ENCODE measurements at places on chromosomes 12 and 14.

- no peak for DNase-seq
These were observed 168.5 kb downstream of the PPM1H start for GRCh38 chr12:62766496-62766895.

GRCh38 chr12:97452839-97453238 is 9.8 kb upstream of the RMST start:
- no peak for DNase-seq

DNA sequence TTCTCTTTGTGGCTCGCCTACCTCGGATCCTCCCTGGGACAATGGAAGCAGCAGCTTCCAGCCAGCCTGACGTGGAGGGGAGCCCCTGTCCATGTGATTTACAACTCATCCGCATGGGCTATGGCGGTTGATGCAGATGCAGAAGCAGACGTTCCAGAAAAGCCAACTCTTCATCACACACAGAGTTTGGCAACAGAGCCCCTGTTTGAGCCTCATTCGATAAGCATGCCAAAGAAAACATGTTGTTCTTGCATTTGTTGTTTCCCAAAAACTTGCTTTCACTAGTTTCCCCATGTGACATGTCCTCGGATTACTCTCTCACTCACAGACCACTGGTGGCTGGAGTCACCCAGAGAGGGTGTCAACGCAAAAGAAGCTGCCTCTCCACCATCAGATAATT is 16.4 kb upstream of the TC2N start:
- no peak for DNase-seq

DNA sequence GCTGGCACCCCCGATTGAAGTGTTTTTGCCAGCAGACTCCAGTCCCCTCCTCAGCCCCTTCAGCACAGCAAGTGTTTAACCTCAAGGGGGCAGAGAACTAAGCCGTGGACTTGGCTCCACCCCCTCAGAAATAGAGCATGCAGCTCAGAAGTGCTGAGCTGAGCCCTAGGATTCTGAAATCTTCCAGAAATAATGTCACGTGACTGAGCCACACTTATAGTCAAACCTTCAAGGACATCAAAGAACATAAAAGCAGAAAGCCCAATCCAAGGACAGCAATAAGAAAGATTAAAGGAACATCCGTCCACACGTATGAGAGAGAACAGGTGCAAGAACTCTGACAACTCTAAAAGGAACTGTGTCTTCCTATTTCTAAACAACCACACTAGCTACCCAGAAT is 317.7 kb upstream of the LRFN5 start:
- DNase-seq: no peak

DNA sequence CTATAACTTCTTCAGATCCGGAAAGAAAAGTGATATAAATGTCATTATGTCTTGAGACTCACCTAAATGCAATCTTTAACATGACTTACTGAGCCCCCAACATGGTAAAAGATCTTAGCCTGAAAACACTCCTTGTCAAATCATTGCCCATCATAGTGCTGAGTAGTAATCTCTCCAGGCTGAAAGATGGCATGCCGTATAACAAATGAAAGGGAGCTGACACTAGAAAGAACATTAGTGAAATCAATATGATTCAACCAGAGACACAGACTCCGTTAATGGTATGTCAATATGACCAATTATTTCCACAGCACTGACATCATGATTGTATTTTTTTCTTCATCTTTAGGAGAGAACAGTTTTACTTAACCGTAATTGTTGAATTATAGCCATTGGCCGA is 54.4 kb downstream of the BICD1 start:
- no peak for DNase-seq

- DNase-seq: peak; percentile 13
These were observed 496.4 kb downstream of the PCNX1 start for GRCh38 chr14:71403656-71404055.

- DNase-seq: no peak
These were observed 30.0 kb downstream of the SLC39A9 start for GRCh38 chr14:69428289-69428998.

DNA sequence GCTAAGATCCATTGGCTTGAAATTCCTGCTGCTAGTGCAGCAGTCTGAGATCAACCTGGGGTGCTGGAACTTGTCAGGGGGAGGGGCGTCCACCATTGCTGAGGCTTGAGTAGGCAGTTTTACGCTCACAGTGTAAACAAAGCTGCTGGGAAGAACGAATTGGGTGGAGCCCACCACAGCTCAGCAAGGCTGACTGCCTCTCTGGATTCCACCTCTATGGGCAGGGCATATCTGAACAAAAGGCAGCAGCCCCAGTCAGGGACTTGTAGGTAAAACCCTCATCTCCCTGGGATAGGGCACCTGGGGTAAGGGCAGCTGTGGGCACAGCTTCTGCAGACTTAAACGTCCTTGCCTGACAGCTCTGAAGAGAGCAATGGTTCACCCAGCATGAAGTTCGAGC is 191.7 kb downstream of the ALG10B start:
- no peak for DNase-seq

GRCh38 chr12:27534765-27535161 is 10.8 kb downstream of the PPFIBP1 start:
- DNase-seq: no peak

- no peak for DNase-seq
These were observed 10.9 kb upstream of the TAC3 start for GRCh38 chr12:57027011-57027804.

GRCh38 chr14:86799244-86799647 is 1193.7 kb downstream of the GALC start:
- peak; percentile 74 for DNase-seq

DNA sequence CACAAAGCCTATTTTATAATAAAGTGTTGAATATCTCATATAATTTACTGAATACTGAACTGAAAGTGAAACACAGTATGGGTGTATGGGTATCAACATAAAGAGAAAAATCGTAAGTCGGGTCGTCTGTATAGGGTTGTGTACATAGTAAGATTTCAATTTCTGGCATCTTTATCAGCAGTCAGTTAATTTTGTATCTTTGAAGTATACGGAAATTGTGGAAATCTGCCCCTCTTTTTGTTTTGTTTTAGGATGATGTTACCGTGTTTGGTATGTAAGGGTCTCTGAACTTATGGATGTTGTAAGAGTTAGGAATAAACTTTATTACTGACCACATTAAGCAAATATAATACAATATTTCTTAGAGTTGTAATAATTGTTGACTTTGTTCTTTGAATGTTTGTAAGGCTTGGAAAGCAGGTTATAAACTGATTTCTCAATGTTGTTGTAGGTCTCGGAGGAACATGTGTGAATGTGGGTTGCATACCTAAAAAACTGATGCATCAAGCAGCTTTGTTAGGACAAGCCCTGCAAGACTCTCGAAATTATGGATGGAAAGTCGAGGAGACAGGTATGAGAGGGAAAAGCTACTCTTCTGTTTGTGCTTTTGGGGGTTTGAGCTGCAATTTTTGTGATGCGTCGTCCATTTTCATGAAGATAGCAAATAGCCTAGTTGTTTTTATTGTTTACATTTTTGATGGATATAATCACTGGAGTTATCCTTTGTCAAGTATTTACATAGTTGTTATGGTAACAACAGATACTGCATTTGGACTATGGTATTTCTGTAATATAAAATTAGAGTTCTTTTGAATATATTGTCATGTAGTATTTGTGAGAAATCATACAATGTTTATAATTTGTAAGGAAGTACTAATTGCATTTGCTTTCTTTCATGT is 12.0 kb downstream of the EID3 start:
- no peak for DNase-seq

DNA sequence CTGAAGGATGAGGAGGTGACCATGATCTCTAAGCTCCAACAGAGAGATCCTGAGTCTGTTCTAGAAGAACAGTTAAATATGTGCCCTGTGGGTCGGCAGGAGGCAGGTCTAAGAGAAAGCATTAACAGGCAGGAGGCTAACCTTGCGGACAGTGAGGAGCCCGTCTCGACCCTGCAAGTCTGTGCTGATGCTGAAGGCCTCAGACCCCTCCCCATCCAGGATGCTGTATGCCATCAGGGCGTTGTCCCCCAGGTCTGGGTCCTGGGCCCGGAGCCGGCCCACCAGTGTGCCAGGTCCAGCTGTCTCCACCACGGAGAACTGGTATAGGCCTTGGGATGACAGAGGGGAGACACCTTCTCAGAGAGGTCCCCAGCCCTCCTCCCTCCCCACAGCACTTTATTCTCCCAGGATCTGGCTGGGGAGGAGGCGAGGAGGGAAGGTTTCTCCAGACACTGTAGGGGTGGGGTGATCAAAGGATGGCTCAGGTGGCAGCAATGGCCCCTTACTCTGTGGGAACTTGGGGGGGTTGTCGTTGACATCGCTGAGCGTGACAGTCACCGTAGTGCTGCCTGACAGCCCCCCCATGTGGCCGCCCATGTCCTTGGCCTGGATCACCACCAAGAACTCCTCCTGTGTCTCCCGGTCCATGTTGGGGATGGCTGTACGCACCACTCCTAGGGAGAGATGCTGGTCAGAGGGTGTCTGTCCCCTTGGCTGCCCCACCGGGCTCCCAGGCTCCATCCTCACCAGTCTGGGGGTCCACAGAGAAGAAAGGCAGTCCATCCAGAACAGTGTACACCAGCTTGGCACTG is 3.1 kb downstream of the CDH24 start:
- DNase-seq: no peak

- DNase-seq: no peak
These were observed 13.7 kb upstream of the OR10AD1 start for GRCh38 chr12:48216785-48217184.

DNA sequence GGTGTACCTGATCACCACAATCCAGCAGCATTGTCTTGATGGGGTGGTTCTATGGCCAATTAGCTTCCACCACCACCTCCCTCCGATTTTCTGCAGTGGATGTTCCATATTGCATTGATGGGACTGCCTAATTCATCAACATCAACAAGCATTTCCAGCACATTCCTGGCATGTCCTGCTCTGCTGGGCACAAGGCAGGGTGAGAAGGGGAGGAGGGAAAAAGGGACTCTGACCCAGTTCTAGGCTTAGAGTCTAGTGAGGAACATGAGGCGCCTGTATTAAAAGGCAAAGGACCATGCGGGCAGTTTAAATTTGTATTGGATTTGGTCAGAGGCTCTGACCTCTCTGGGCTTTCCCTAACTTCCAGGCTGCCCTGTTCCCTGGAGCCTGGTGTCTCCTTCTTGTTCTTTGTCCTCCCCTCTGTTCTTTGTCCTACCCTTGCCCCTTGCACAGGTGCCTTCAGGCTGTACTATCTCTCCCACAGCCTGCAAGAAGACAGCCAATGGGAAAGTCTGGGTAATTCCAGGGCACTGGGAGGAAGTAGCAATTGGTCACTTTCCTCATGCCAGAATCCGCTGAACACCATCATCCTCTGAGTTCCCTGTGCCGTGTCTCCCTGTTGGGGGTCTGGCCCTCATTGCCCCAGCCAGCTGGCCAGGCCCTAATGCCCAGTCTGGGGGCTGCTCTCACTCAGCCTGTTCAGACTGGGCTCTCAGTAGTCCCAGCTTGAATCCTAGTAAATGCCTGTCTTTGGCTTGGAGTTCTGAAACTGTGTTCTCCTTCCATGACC is 43.3 kb downstream of the TSPAN11 start:
- no peak for DNase-seq

GRCh38 chr12:5718073-5718472 is 227.0 kb downstream of the ANO2 start:
- DNase-seq: no peak

GRCh38 chr14:69593018-69593677 is 18.2 kb upstream of the SUSD6 start:
- DNase-seq: peak; percentile 78

DNA sequence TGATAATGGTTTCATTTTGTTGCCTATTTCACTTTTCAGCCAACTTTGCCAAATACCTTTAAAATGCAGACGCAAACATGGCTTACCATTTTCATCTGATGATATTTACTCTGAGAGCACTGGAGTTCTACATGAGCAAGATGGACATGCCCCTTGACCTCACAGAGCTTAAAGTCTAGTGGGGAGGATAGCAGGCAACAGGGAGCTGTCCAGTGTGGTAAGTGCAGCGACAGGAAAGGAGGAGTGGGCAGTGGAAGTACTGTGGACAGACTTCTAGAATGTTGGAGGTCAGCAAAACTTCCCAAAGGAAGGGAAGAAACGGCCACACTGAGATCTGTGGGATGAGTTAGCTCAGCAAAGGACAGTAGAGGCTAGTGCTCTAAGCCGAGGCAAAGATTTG is 25.3 kb downstream of the LRIG3 start:
- no peak for DNase-seq

GRCh38 chr14:95206534-95206933 is 49.2 kb upstream of the DICER1 start:
- no peak for DNase-seq

DNA sequence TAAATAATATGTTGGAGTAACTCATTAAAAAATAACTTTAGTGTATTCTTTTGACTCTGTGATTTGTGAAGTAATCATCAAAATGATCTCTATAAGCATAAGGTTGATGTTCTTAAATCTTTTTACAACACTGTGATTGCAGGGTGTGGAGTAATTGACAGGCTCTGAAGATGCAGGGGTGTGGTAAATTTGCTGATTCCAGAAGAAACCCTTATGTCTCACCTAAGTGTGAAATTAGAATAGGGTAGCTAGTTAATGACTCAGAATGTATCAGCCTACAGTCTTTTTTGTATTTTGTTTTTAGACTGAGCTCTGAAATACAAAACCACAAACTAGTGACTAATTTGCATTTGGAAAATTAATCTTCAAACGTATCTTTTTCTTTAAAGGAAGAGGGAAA is 5.9 kb downstream of the PRPF39 start:
- peak; percentile 23 for DNase-seq

GRCh38 chr12:29226616-29227015 is 77.5 kb downstream of the FAR2 start:
- no peak for DNase-seq

- no peak for DNase-seq
These were observed 10.5 kb upstream of the CDK2AP1 start for GRCh38 chr12:123282111-123282510.

DNA sequence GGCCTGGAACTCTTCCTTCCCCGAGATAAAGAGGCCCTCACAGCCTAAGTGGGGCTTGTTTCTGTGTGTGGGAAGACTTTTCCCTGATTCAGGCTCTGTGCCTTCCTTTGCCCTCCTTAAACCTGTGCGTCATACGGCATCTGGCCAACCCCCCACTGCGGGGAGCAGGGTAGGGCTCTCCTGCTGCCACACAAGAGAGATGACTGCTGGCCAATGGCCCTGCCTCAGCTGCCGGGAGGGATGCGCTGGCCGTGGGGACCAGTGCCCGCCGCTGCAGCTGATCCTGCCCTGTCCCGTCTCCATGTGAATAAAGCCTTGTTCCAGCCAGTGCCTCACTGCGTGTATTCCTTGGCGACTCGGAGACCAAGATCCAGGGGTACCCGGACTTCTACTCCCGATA is 42.5 kb upstream of the BEGAIN start:
- DNase-seq: peak; percentile 60

DNA sequence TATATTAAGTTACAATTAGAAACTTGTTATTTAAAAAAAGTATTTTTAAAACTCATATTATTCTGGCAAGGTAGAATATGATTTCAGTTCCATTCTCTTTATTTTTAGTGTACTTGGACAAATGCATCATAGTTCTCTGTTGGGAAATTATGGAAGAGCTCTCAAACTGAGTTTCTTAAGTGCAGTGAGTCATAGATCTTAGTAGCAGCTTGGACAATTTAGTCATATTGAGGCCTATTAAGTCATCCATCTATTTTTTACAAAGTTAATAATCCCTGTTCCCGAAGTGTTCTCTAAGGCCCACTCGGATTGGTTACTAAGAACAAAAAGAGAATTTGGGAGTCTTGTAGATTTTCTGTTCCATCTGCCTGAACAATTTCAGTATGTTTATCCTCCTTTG is 113.9 kb downstream of the ANO4 start:
- no peak for DNase-seq
